Esophagus squamous epithelium (tissue), 5 donors: ENCODE measurements at places on chromosomes 1 and 21. TPM values are rescaled to one million over a fixed set of nuclear protein-coding genes. Genes with fewer than 3 reads are reported as not detected.

DNA sequence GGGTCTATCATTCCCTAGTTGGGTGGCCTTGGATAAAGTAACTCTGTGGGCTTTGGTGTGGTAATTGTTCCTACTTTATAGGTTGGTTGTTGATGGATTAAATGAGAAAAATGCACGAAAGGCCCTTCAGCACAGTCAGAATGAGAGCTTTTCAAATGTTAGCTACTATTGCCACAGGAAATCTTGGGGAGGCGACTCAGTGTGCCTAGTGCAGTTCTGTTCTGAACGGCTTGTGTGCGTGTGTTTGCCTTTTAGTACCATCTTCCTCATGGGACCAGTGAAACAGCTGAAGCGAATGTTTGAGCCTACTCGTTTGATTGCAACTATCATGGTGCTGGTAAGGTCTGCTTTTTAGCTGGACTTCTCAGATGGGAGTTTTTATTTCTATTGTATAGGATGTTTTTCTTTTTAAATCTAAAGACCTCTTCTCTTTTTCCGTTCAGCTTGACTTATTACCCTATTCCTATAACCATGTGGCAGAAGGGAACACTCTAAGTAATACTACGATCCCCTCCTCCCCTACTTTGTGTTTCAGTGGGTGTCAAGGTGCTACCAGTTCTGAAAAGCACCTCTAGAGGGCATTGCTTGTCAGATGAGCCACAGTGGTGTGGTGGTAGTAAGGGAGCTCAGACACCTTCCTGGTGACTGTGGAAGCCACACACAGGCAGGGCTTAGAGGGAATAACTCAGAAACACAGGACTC lies 9.2 kb downstream of the SFT2D2 start:
- no peak for DNase-seq

DNA sequence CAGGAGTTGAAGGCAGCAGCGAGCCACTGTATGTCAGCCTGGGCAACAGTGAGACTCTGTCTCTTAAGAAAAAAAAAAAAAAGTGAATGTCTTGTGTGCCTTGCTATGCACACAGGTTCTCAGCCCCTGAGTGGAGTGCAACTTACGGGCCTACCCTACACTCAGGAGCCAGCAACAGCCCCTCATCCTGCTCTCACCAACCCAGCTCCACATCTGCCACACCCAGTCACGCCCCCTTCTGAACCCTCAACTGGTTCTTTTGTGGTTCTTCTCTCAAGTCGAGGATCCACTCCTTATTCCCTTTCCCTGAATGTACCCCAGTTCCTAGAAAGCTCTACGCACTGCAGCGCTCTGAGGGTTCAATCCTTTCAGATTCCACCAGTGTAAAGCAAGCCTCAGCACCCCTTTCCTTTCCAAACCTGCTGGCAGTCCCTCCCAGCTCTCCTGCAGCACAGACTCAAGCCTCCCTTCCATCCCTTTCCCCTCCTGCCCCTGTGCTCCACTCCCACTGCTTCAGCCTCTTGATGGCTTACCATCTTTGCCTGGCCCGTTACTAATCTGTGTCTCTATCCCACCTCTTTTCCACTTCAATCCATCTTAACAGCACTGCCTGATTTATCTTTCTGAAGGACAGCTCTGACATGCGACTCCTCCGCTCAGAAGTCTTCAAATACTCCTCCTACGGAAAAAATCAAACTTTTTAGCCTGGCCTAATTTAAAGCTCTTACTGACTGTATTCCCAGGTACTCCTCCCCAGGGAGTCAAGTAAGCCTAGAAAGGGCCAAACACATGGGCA lies 38.1 kb downstream of the GNB1 start:
- no peak for DNase-seq

DNA sequence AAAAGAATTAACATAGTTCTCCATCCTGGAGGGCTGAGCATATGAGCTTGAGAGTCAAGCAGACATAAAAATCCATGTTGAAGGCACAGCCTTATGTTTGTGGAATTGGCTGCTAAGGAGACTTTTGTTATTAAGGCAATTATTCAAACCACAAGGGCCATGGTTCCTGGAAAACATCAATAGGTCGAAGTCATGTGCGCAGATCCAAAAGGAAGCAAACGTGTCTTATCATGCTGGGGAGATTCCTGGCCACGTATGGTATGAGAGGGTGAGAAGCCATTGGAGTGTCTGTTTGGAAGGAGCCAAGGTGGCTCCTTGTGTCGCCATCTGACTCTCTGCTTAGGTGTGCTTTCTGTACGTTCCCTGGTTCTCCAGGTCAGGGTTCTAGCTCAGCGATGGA lies 61.8 kb upstream of the COA6 start:
- no peak for DNase-seq

- DNase-seq, result peak; percentile 24
These were observed at the start of gene ZNF695 for GRCh38 chr1:247007511-247008405. Gene ZNF695 (minus strand): TSS chr1:247008057. CDS start chr1:247007908, 149 bp downstream.

DNA sequence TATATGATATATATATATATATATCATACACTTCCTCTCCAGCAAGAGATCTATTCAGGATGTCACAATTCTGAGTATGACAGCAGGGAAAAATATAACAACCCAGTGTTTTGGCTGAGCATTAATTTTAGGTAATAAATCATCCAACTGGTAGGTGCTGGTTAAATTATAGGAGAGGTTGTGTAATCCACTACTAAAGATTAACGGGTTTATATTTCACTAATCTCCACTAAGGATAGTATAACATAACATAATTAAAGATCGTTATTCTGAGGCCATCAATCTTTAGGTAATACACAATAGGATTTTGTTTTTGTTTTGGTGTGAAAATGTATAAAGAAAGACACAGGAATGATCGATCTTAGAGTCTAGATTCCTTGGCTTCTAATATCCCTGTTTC lies 102.2 kb downstream of the COQ8A start:
- DNase-seq, result no peak

DNA sequence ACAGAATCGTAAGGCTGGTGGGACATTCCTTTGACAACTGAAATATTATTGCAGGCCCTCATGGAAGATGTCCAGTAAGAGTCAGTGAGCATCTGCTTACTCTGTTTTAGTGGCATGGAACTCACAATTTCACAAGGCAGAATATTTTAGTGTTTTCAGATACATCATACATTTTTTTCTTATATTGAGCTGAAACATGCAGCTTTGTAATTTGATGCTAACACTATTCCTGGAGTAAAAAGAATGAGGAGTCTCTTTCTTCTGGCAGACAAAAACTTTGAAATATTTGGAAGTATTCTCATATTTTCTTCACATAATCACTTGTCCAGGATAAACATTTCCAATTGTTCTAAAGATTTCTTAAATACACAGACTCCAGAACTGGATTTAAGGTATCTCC lies 17.7 kb downstream of the CLDN17 start:
- DNase-seq, result no peak

- no peak for DNase-seq
These were observed 324.9 kb upstream of the SNX7 start for GRCh38 chr1:98336472-98337083.

GRCh38 chr1:23376890-23377811 lies 7.5 kb upstream of the ZNF436 start:
- DNase-seq, result no peak

- no peak for DNase-seq
These were observed 68.7 kb downstream of the AGPAT3 start for GRCh38 chr21:43933680-43934079.

DNA sequence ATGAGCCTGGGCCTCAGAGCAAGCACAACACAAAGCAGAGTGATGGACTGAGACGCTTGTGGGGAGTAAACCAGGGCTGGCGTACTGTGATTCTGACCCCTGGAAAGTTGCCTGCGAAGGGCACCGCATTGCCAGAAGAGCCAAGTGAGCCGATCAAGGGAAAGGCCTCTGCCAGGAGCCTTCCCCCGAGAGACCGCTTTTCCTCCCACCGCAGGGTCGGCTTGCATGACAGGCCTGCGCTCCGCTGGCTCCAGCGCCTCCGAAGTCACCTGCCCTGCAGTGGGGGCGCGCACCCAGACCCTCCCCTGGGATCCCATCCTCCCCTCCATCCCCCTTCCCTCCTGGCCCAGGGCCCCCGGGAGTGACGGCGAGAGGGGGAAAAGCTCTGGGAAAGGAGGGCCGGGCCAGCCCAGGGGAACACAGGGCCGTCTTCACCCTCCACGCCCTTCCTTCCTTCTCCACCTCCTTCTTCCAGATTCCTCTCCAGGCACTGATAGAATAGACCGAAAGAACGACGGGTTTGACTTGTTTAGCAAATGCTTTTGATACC lies 165.0 kb downstream of the TRIM33 start:
- DNase-seq, result no peak

- peak; percentile 18 for DNase-seq
These were observed 954 bp downstream of the RSBN1 start for GRCh38 chr1:113811156-113811887.

DNA sequence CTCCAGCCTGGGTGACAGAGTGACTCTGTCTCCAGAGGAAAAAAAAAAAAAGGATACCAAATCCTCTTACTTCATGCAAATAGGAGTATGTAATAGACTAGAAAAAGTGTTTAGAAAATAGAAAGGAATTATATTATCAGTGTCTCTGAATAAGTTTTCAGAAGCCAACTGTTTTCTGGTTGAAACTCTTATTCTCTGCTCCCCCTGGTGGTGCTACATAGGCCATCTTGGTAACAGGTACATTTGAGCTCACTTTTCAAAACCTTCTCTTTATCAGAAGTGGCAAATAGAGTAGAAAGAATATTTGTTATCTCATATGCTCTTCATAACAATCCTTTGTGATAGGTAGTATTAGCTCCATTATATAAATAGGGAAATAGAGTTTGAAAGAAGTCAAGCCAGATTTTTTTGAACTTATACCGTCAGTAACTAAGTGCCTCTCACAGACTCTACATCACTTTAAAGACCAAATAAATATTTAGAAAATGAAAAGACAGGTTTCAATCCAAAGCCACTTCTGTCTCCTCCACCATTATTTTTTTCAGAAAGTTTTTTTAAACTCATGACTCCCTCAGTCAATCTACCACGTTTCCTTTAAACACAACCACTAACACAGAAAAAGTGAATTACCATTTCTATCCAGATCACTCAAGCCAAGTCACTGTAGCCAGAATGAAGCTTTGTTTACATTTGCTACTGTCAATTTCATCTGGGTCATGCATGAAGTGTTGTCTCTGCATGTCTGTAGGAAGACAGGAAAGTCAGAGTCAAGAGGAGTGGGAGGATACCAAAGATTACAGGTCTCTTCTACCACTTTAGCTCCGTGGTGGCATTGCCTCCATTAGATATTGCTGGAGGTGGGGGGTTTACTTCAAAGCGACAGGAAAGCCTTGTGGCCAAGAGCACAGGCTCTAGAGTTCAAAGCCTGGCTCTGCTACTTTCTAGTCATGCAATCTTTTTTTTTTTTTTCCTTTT lies 45.6 kb downstream of the IL23R start:
- no peak for DNase-seq

- DNase-seq, result no peak
These were observed 38.7 kb downstream of the DSTYK start for GRCh38 chr1:205172729-205173366.

DNA sequence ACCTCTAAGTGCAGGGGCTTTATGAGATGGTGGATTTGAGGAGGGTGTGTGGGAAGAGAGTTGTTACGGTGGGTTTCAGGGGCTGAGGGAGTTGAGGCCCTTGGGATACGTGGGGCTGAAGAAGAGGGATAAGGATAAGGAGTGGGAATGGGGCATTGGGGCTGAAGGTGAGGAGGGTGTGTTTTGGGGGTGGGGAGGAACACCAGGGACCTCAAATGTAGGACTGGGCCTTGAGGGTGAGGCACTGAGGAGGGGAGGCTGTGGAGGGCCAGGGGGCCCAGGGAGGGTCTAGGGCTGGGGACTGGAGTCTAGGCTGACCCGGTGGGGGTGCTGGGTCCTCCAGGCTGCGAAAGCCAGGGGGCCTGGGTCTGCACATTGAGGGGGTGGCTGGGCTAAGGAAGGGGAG lies 1.2 kb upstream of the PLEKHM2 start:
- no peak for DNase-seq

LRRC42 gene
- total RNA-seq, result 24.3 TPM

EFNA3 gene
- 20.9 TPM for total RNA-seq

TFAP2E gene
- total RNA-seq, result not detected

TSNAX gene
- total RNA-seq, result 28.4 TPM

CD48 gene
- total RNA-seq, result 7.0 TPM

CAPN8 gene
- total RNA-seq, result 0.26 TPM

MYBPHL gene
- not detected for total RNA-seq

DCDC2B gene
- not detected for total RNA-seq

IL23R gene
- not detected for total RNA-seq

ALX3 gene
- total RNA-seq, result not detected

ZNF648 gene
- not detected for total RNA-seq

CCDC190 gene
- total RNA-seq, result 4.8 TPM

BGLAP gene
- 0.40 TPM for total RNA-seq

IL20 gene
- total RNA-seq, result not detected

TAS1R1 gene
- total RNA-seq, result not detected

GPATCH3 gene
- total RNA-seq, result 6.9 TPM

GFI1 gene
- 0.09 TPM for total RNA-seq
